DMS79 (cell line): ENCODE measurements at places on chromosomes 4 and X.

- no peak for DNase-seq
These were observed 50.6 kb downstream of the NRK start for GRCh38 chrX:105872941-105873340.

DNA sequence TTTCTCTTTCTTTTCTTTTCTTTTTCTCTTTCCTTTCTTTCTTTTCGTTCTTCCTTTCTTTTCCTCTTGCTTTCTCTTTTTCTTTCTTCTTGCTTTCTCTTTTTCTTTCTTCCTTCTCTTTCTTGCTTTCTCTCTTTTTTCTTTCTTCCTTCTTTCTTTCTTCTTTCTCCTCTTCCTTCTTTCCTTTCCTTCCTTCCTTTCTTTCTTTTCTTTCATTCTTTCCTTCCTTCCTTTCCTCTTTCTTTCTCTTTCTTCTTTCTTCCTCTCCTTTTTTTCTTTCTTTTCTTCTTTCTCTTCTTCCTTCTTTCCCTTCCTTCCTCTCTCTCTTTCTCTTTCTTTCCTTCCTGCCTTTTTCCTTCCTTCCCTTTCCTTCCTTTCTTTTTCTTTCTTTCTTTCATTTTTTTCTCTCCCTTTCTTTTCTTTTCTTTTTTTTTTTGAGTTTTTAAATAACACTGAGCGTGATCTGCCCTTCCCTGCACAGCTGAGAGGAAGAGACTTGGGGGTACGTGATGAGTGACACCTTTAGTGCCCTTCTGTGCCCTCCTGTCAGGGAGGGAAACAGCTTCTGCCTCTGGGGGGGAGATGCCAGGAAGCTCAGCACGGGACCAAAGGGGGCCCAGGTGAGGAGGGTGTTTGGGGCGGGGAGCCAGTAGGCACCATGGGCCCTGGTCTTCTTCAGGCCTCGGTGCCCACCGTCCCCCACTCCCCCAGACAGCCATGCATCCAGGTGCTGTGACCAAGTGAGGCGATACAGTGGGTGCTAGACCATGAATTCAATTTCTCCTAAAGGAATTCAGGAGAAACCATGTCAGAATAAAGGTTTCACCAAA lies 36.6 kb upstream of the CDKN2AIP start:
- no peak for DNase-seq

- DNase-seq, result no peak
These were observed 31.3 kb downstream of the JADE1 start for GRCh38 chr4:128840711-128841318.

GRCh38 chr4:48018112-48018511 lies 1.5 kb downstream of the NIPAL1 start:
- no peak for DNase-seq

DNA sequence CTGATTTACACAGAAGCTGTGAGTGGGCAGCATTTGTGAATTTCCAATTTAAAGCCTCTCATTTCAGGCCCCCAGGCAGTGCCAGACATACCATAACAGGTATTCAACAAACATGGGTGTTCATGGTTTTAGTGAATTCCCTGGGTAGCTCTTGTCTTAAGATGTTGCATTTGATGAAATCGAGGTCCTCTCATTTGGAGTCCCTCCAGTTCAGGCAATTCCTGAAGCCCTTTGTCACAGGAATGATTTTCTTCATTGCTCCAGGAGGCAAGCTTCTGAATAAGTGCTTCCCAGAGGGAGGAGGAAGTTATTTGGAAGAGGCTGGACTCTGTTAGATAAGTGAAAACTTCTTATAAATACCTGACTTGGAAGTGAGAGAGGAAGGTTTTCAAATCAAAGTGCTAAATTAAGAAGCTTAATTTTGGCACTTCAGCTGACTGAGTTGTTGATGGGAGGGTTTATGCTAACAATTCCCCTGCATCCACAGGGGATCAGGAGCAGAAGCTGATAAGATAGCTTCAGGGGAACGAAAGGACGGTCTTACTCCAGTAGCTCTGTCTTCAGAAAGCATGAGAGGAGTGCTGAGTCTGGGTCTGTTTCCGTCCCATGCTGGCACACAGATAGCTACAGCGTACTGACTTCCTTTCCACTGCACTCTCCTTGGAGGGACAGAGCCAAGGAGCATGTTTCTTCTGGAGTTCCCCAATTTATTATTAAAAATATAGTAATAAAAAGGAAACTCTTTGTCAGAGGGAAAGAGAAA lies 543.1 kb downstream of the GBA3 start:
- no peak for DNase-seq

DNA sequence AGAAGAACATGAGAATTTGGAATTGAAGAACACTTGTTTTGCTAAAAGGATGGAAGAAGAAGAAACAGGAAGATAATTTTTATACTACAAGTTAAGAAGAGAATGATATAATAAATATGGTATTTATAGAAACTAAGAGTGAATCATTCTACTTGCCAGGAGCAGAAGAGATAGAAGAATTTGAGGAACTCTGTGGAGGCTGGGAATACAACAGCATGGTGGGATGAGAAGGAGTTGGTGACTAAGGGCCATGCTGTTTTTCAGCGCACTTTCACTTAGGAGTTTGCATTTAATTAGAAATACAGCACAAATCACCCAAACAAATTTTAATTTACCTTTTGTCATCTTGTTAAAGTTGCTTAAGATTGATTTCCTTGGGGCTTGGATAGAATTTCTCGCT lies 20.5 kb downstream of the HADH start:
- no peak for DNase-seq

GRCh38 chrX:133580625-133581024 lies 165.3 kb upstream of the GPC4 start:
- no peak for DNase-seq

DNA sequence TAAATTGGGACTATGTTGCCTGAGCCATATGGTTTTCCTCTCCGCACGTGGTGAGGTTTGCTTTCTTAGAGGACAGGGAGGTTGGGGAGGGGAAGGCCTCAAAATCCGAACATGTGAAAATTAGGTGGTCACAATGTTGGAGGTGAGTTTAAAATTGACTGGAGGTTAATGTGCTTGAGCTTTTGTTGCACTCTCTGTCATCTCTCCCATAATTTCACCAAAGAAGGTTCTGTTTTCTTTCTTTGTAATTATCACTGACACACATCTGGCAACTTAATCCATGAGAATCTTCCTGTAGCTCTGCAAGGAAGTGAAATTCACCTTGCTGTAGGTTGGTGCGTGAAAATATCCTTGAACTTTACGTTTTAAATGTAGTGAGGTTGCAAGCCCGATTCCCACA lies 225.5 kb downstream of the PDGFC start:
- DNase-seq, result no peak

GRCh38 chrX:119343856-119344255 lies 55.3 kb upstream of the SLC25A43 start:
- DNase-seq, result no peak
